ENCODE measurements at places on chromosomes 7 and 10.

DNA sequence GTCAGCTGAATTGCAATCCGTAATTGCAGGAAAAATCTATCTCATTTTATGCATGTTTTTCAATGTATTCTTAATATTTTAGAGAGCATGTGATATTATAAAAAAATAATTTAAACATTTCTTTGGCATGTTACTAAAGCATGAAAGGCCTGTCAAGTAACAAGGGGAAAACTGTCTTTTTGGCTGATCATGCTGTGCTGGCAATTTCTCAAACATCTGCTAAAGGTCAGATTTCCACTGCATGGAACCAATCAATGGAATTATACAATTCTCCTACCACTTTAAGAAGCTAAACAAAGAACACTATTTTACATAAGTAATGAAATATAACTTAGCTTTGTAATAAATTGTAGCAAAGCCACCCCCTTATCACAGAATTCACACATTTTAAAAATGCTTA is 49.4 kb downstream of the JMJD1C start:
- DNase-seq: no peak

DNA sequence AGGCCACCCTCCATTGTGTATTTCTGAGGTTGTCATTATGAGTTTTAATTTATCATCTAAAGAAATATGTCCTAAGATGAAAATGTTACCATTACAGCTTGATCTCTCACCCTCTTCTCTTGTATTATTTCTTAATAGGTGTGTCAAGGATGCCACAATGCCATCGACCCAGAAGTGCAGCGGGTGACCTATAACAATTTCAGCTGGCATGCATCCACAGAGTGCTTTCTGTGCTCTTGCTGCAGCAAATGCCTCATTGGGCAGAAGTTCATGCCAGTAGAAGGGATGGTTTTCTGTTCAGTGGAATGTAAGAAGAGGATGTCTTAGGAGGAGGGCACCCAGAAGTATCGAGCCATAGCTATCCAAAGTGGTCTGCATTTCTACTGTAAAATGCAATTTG is 46.8 kb downstream of the TES start:
- no peak for DNase-seq

GRCh38 chr10:71836596-71836974 is 14.5 kb downstream of the PSAP start:
- DNase-seq: no peak

DNA sequence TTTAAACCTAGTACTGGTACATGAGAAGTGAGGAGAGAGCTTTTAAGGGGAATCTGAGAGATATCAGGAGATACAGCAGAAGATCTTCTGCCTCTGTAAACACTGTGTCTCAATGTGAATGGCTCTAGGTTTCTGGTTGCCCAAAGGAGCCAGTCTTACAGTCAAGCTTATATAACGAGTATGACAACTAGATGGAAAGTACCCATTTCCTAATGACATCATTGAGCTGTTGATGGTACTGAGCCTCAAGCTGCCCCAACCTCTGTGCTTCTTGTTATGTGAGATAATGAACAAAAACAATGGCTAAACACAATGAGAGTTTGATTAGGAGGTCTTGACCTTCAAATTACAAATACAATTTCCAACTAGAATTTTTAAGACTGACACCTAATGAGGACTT is 451.5 kb downstream of the SORCS1 start:
- DNase-seq: no peak

GRCh38 chr7:74138334-74138867 is 35.8 kb upstream of the EIF4H start:
- DNase-seq: no peak

DNA sequence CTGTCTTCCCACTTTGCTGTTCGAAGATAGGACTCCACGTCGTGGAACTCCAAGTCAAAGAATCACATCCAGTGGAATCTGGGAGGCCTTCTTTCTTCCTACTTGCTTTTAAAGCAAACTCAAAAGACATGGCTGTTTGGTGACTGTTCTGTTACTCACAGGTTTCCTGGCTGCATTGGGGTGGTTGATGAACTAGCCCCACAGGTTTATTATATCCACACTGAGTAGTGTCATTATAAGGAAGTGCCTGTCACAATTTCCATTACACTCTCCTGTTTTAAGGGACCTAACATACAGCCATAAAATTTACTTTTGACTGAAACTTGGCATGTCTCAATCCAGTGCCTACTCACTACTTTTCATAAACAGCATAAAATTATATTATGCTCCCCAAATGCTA is 287.3 kb upstream of the SP4 start:
- DNase-seq: no peak

- DNase-seq: no peak
These were observed 80.8 kb upstream of the COL1A2 start for GRCh38 chr7:94313926-94314325.

DNA sequence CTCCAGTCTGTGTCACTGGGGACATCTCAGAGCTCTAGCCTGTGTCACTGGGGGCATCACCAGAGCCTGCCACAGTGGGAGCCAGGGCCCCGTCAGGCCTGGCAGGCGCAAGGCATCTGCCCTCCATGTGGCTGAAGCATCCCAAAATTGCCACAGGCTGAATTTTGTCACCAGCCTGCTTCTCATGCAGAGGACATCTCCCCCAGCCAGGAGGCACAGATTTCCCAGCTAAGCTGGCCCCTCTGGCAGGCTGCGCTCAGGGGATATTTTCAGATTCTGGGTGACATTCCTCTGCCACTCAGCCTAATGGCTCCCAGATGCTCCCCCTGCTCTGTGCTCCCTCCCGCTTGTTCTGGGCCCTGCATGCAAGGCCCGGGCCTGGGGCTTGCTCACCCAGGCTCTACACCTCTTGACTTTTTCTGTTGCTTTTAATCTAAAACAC is 64.6 kb downstream of the COL13A1 start:
- DNase-seq: no peak

- peak; percentile 22 for DNase-seq
These were observed 11.8 kb downstream of the ZAN start for GRCh38 chr7:100745184-100745583.

GRCh38 chr10:43746906-43747305 is 98.2 kb upstream of the ZNF32 start:
- DNase-seq: no peak

- no peak for DNase-seq
These were observed 9.0 kb downstream of the GATAD1 start for GRCh38 chr7:92456236-92456635.

Data from T-helper 2 cell (primary cell).